Caudate nucleus (tissue), 63 donors: ENCODE measurements at places on chromosomes 11 and 22.

DNA sequence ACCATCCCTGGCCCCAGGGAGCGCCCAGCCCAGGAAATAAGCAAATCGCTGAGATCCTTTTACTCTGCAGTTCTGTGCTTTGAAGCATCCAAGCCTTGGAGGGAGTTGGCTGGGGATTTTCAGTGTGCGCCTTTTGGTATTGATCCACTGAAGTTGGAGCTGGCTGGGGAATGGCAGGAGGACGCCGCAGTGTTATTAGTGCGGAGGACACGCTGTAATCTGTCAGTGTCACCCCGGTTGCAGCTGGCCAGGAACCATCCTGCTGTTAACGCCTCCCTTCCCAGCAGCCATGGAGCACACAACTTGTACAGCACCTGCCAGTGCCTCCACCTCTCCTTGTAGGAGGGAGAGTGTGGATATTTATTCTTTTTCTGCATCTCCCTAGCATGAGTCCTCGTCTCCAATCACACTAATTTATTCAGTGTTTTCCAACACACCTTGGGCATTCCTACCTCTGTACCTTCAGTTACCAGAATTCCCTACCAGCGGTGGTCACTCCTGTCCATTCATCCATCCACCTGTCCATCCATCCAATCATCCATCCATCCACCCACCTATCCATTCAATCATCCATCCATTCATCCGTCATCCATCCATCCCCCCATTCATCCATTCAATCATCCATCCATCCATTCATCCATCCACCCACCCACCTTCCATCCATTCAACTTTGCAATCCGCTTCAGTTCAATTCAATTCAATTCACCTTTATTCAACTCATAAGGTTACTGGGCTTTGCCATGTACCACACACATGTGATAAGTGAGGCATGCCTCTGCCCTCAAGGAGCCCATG is 21.9 kb upstream of the EIF3D start:
- DNase-seq: no peak

- no peak for DNase-seq
These were observed 4.1 kb downstream of the LRRC56 start for GRCh38 chr11:541433-541885.

DNA sequence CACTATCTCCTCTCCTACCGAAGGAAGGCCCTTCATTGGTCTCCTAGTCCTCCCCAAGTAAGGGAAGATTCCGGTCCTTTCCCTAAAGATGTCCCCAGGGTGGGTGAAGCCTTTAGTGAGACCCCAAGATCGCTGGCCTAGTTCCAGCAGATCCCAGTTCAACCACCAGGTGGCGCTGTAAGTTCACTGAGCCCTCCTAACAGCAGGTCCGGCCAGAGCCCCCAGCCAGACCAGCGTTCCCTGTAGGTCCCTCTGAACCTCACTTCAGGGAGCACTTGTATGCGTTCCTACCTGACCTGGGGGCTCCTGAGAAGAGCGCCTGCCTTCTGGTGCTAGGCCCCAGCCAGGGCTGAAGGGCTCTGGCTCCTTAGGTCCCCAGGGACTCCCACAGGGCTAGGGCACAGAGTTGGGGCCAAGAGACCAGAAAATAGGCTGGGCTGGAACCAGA is 38.1 kb downstream of the LMO1 start:
- peak; percentile 62 for DNase-seq

DNA sequence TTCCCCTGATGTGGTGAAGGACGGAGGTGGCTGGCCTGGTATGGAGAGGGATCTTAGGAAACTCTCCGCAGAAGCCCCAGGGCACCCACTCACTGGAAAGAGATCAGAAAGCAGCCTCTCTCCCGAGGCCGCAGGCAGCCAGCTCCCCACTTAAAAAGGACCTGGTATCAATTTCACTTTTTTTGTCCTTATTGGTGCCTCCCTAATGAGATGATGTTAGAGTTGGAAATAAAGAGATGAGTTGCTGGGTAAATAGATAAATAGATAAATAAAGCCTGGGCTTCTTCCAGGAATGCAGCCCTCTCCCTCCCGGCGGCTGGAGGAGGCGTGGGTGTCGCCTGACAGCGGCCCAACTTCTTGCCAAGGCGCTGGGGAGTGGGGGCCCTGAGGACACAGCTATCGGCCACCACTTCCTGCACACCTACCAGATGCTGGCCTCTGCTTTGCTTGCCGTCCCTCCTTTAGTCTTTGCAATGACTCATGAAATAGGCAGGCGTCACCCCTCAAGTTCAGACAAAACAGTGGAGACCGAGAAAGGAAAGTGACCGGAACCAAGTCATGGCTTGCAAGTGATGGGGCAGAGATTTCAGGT is 42.9 kb downstream of the LINC01488 start:
- no peak for DNase-seq

GRCh38 chr11:120893440-120894201 is 130.3 kb upstream of the TBCEL start:
- DNase-seq: no peak

GRCh38 chr11:19829109-19829837 is 116.6 kb downstream of the NAV2 start:
- no peak for DNase-seq
